Large intestine (tissue), 12 donors: ENCODE measurements at places on chromosomes 1 and 21.

DNA sequence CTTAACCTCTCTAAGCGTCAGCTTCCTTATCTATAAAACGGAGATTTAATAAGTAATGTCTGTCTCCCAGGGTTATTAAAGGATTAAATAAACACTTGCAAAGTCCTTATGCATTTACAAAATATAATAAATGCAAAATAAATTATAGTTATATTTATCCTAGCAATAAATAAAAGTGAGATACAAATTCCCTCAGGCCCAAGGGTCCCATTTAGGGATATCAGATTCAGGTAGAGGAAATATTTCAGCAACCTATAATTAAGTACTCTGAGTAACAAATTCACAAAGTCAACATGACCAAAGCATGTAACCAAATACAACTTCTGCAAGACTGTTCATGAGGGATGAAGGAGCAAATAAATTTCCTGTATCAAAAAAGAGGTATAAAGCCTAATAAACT is 17.9 kb downstream of the NVL start:
- no peak for DNase-seq

DNA sequence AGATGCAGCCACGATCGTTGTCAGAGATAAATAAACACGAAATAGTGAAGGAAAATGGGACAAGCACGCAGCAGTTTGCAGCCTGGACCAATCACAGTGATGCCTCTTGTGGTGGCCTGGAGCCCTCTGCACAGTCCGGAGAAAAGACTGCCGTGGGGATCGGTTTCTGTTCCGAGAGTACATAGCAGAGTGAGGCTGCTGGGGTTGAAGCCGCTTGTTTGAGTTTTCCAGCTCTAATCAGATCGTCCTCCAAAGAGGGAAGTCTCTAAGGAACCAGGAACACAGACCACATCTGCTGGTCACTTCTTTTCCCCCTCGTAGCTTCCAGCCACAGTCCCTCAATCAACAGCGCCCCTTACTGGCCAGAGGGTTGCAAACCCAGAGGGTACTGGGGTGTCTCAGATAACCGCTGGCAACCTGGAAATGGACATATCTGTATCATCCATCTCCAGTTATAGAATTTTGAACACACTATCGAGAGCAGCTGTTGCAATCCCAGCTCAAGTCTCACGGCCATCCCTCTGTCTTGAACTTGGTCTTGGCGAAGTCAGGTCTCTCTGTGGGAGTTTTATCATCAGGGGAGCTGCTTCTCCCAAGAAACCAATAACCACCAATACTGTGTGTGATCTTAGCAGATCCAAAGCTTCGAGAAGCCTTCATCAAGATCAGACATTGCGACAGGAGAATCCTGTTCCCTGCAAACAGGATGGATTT is 57.4 kb downstream of the OLIG1 start:
- peak; percentile 60 for DNase-seq

- DNase-seq: peak; percentile 59
These were observed at the start of gene MEGF6 for GRCh38 chr1:3611170-3612019. MEGF6 (minus strand) TSS chr1:3611508; CDS start chr1:3611268, 240 bp downstream.

DNA sequence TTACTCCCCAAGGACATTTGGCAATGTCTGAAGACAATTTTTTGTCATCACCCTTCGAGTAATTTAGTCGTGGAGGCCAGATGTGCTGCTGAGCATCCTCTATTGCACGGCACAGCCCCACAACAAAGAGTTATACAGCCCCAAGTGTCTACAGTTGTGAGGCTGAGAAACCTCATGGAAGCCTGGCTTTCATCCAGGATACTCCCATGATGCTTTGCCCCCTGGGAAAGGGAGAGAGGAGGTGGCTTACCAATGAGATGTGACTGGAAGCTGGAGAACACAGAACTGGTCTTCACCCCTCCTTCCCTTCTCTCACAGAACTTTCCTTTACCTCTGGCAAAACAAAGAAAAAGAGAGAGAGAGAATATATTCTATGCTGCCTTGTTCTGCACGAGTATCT is 150.9 kb upstream of the VAMP3 start:
- no peak for DNase-seq

DNA sequence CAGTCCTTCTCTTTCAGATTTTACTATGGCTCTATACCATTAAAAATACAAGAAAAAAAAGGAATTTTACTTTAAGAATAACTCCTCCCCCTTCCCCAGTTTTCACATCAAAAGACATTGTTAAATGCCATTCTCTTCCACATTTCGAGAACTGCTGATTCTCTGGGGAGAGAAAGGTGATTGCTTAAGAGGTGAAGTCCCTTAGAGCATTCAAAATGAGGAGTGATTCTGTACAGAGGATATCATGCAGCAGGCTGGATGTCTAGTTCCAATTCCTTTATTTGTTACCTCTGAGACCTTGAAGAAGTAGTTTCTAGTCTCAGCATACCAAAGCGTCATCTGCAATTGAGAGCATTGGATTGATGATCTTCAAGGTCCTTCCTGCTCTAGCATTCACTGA is 46.9 kb downstream of the FMO3 start:
- DNase-seq: no peak

DNA sequence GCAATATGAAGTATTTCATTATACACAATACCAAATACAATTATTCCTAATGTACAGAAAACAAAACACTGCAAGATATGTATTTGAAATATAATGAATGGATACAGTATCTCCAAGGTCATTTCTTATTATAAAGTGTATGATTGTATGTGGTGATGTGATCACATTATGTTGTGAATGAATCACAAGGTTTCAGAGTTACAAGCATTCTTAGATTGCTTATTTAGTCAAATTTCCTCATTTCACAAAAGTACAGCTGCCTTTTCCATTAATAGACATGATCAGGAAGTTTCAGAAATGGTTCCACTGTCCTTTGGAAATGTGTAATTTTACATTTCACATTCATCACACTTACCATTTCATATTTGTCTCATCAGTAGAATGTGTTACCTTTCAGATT is 28.3 kb upstream of the NEK7 start:
- no peak for DNase-seq

GRCh38 chr1:62428351-62428750 is 8.5 kb upstream of the USP1 start:
- DNase-seq: no peak

- DNase-seq: no peak
These were observed 26.7 kb downstream of the DMAP1 start for GRCh38 chr1:44239961-44240371.

DNA sequence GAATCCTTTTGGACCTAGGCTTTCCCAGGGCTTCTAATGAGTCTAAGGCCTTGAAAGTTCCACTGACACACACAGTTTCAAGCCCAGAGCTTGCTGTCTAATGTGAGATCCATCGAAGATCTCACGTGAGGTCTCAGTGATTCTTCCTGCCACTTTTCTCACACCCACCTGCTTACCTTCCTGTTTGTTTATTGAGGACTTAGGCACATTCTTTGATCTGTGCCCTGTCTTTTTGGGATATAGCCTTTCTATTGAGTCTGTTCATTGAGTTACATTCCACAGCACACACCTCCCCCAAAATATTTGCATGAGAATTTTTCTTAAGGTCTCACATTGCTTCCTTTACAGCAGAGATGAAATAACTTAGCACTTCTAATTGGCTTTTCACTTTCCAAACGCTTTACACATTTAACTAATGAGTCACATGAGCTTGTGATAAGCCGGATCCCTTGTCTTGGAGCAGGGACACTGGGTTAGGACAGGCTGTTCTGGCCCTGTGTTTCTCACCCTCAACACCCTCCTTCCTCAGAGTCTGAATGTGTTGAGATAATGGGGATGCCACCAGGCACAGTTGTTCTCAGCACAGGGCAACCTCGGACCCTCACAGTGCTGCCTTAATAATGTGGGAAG is 288.3 kb downstream of the TM2D1 start:
- no peak for DNase-seq

DNA sequence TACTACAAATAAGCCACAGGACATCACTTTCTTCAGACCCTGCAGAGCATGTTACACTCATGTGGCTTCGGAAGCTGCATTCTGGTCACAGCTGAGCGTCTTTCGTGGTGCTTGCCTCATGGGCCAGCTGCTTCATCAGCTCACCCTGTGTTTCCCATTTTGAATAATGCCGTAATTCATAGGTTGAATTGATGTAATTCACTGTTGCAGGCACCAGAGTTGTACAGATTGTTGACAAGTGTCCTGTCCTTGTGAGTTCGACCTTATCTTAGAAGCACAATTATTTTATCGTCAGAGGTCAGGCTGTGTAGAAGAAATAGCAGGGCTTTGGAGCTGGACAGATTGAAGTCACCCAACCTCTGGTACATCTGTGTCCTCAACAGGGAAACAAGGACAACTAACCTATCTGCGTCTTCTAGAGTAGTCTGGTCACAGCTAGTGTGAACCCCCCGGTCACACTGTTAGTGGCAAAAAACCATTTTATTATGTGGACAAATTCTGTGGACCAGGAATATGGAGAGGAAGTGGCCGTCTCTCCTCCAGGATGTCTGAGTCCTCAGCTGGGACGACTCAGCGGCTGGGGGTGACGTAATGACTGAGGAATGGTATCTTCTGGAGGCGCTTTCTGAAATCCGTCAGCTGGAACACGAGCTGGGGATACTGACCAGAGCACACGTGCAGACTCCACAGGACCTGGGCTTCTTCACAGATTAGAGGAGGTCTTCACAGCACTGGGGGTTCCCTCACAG is 17.8 kb downstream of the PKNOX1 start:
- DNase-seq: peak; percentile 56

GRCh38 chr1:10793129-10793651 is 3.3 kb downstream of the CASZ1 start:
- DNase-seq: peak; percentile 74

DNA sequence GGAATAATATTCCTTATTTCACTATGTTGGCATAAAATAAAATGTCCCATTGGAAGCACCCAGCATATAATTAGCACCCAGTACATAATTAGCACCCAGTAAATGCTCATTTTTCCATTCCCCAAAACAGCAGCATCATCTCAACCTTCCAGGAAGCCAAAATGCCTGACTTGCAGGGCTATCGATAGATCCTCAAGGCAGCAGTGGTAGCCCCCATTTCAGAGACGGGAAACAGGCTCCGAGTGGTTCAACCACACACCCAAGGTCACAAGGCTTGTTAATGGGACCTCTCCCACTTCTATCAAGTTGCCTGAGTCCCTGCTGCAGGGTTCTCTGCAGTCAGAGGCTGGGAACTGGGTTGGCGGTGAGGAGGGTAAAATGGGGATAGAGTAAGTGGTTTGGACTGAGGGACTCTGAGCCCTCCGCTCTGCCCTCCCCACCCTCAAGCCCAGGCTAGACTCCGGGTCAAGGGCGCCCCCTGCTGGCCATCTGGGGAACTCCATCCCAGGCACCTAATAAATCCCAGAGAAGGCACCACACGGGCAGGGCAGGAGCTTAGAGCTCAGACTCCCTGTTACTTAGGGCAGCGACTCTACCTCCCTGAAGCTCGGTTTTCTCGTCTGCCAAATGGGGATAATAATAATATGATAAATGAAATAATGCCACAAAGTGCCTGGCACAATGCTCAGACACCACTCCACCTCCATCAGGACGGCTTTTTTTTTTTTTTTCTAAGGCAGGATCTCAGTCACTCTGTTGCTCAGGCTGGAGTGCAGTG is 21.9 kb upstream of the LAPTM5 start:
- DNase-seq: peak; percentile 74

- no peak for DNase-seq
These were observed 20.5 kb downstream of the SPTA1 start for GRCh38 chr1:158666037-158666436.

- peak; percentile 74 for DNase-seq
These were observed 15.2 kb downstream of the TINAGL1 start for GRCh38 chr1:31591425-31592093.

DNA sequence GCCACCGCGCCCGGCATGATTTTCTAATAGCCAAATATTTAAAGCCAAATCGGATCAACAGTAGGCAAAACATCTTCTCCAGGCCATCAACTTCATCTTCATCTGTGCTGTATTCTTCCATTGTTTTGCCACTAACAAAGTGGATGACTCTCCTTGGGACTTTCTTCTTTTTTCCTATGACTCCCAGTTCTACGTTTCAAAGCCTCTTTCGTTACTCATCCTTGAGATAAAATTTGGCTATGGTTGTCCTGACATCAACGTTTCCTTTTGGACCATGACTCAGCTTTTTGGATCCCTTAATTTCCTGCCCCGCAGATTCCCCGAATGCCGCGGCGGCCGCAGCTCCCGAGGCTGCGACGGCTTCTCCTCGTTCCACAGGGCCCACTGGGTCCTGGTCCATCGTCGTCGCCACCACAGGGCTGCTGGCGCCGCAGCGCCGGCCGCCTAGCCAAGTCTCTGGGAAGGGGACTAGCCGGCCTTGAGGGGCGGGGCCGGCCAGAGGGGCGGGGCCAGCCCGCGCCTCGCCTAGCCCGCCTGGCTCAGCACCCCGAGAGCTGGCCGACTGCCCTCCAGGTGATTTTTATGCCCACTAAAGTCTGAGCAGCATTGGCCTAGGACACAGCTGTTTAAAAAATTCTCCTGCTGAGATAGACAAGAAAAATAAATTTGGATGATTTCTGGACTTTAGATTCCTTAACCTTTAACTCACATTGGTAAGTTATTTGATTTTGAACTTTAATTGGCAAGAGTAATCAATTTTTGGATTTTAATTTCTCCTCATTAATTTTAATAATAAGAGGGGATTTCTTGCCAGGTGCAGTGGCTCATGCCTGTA is 93.9 kb downstream of the ADCY10 start:
- peak; percentile 9 for DNase-seq

- DNase-seq: no peak
These were observed 59.9 kb downstream of the ZBTB17 start for GRCh38 chr1:15915991-15916390.

DNA sequence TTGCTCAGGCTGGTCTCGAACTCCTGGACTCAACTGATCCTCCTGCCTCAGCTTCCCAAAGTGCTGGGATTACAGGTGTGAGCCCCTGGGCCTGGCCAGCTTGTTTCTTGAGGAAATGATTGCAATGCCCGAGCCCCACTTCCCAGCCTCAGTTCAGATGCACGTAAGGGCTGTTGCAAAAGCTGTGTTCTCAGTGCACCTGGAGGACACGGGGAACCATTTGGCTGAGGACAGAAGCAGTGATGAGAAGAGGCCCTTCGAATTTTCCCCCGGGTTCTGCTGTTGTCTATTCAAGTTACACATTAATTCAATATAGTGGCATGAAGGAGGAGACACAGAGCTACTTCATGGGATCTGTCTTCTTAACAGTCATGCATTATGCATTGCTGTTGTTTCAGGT is 78.8 kb upstream of the WDR26 start:
- DNase-seq: no peak

DNA sequence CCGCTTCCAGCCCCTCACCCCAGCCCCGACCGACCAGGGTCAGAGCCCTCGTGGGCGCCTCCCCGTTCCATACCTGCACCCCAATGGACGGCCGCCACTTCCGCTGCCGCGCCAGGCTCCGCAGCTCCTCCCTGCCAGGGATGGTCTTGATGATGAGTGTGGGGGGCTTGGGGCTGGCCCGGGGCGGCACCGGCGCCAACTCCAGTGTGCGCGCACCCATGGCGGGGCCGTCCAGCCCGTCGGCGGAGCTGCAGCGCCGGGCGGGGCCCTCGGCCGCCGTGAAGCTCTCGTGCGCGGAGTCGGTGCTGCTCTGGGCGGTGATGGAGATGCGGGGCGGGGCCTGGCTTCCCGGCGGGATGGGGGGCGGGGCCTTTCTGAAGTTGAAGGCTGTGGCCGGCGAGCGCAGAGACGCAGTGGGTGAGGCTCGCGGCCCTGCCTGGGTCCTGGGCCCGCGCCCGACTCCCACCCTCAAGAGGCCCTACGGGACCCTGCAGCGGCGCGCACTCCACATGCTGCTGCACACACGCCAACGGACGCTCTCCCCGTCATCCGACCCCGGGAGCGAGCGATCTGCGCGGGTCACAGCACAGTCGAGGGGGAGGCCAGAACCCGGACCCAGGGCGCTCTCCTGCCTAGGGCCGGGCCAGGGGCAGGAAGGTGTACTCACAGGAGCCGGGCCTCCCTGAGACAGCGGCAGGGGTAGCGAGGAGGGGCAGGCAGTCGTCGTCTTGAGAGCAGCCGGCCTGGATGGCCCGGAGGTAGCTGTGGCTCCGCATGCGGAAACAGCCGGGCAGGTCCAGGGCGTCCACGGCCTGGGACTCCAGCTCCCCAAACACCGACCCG is 26.1 kb upstream of the SMIM12 start:
- DNase-seq: no peak
